ENCODE measurements at places on chromosomes 2 and 18.

DNA sequence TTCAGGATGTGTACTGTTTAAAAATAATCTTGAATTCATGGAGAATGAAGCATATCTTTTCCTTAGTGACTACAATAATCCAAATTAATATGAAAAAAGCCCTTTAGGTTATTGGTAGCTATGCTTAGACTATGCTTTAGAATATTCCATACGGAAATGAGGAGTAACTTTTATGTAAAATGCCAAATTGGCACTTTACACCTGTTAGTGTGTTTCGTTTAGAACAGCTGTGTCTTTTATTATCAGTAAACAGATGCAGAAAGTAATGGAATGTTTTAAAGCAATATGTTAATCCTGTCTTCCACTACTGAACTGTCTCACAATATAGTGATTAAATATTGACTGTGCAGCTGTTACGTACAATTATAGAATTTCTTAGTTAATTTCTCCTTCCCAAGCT, 129.6 kb downstream of the PMS1 start:
- no peak for DNase-seq

DNA sequence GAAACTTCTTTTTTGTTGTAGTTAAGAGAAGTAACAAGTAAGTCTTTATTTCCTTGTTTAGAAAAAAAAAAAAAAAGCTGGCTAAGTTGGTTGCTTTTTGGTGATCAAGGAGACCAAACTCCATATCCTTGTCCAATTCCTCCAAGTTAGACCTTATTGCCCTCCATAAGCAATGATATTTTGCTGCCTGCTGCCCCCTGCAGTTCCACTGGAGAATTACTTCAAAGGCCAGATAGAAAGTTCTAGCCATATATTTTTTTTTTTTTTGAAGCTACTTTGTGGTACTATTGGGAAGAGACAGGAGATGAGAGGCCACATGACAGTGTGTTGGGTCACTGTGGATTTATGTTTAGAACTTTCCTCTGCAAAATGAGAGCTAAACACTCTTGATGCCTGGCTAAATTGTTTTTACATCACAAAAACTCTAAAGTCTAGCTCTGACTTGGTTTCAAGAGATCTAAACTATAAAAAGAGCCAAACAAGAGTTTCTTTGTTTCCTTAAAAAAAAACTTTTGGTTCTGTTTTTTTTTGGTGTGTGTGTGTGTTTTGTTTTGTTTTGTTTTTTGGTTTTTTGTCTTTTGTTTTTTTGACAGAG, 80.7 kb upstream of the RASGRP3 start:
- peak; percentile 59 for DNase-seq

DNA sequence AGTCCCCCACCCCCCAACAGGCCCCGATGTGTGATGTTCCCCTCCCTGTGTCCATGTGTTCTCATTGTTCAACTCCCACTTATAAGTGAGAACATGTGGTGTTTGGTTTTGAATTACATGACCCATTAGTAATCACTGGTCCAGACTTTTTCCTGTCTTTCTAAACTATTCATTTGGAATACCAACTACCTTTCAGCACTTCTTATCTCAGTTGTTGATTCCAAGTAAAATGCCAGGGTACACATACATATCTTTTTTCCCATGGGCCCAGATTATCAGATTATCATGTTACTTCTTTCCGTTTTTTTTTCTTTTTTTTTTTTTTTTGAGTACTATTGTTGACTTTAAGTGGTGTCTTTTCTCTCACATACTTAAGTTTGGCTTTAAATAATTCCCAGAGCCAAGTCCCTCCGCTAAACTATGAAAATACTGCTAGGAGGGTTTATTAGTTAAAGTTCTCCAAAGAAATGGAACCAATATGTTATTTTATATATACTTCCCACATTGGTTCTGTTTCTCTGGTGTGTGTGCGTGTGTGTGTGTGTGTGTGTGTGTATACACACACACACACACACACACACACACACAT, 389.3 kb downstream of the IRS1 start:
- DNase-seq = no peak

DNA sequence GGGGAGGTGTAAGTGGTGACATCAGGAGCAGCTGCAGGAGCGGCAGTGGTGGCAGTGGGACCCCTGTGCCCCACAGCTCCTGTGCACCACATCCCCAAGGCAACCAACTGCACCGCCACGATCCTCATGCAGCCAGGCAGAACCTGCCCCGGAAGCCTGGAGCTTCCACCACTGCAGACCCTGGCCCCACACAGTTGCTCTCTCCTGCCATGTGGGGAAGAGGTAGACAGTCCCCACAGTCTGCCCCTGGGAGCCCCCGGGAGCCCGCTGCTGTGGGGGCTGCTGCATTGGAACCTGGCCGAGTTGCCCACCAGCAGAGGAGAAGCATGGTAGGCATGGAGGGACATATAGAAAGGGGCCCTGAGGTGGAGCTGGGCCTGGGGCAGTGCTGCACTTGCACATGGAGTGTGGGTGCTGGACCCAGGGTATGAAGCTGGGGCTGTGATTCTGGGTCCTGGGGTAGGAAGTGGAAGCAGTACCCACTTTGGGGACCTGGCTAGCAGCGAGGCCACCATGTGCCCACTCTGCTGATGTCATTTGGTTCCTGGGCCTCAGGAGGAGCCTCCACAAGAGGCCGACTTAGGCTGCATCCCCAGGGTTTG, 623.3 kb upstream of the LRRTM4 start:
- DNase-seq = no peak

DNA sequence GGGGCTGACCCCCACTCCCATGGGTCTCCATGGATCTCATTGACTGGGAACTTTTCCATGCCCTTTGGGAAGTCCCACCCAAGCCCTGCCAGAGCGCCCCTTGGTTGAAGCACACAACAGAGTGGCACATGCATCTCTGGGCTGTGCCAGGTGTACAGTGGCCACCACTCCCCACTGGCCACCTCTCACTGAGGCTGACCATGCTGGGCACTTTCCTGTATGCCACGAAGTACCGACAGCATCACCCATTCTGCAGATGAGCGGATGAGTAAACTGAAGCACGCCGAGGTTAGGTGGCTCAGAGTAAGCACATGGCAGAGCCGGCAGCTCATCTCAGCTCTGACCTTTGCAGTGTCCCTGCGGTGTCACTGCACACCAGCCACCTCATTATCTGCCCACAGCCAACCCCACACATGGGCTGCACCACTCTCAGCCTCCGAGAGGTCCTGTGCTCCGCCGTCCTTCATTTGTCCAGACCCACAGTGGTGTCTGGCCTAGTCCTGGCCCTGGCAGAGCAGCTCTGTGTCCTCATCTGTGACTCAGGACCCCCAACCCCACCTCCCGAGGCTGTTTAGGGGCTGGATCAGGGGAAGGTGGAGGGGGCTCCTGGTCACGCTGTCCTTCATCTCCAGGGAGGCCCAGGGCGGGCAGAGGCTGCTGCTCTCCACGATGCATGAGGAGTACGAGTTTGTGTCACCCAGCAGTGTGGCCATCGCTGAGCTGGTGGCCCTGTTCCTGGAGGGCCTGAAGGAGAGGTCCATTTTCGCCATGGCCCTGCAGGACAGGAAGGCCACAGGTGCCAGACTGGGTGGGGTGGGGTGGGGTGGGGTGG, 18.0 kb upstream of the GPR17 start:
- DNase-seq = no peak

GRCh38 chr2:182541268-182541667, 114.4 kb upstream of the PDE1A start:
- no peak for DNase-seq

DNA sequence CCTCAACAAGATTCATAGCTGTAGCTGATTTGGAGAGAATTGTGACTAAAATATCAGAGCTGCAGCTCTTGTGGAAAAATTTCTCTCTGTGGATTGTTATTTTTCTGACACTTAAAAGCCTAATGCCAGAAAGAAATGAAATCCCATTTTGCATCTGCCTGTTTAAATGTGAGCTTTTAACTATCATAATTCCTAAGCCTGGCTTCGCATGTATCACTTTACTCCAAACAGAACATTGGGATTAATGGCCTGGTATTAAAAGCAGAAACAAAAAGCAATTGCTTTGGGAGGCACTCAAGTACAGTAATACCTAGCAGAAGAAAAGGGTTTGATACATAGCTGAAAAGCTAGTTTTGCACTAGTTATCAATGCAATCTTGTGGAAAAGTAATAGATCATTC, 164.2 kb upstream of the FSHR start:
- DNase-seq = no peak

- DNase-seq = no peak
These were observed 44.6 kb downstream of the CD8B2 start for GRCh38 chr2:106531676-106532214.

- DNase-seq = no peak
These were observed 233.0 kb upstream of the SIX2 start for GRCh38 chr2:45242161-45242741.

GRCh38 chr2:181846399-181847197, 44.9 kb upstream of the ITPRID2 start:
- DNase-seq = no peak

DNA sequence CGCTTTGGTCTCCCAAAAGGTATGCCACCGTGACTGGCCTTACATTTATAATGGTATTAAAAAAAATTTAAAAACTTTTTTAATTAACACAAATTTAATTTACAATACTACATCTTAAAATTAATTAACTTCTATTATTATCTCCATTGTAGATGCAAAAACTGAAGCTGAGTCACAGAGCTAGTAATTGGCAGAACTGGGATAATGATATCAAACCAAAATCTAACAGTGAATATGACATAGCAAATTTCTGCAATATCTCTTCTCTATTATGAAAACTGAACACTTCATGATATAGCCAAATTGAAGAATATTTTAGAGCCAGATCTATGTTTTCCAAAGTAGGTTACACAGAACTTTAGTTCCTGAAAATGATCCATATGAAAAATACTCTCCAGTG, 66.4 kb upstream of the CHAC2 start:
- no peak for DNase-seq

DNA sequence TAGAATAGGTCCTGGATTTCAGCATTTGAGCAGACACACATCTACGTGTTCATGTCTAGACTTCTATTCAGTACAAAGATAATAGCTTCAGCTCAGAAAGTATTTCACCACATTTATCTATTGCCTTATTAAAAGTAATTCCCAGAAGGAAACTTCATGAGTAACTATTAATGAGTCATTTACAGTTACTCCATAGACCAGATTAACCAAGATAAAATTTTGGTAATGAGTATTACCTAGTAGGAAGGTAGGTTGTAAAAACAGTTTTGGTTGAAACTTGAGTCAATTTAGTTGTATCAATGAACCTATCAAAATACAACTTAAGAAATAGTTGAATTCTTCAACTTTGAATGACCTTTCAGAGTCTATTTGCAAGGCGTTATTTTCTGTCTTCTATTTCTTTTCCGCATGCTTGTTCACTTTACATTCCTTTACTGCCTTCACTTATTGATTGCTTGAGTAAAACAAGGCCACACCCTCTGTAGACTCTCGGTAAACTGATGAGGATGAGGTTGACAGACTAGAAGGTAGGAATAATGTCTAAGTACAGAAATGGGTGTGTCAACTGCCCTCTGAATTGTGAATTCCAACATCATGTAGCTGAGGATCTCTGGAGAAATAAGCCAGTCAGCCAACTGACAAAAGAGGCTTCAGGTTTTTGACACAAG, 1165.6 kb upstream of the ZEB2 start:
- DNase-seq = no peak

DNA sequence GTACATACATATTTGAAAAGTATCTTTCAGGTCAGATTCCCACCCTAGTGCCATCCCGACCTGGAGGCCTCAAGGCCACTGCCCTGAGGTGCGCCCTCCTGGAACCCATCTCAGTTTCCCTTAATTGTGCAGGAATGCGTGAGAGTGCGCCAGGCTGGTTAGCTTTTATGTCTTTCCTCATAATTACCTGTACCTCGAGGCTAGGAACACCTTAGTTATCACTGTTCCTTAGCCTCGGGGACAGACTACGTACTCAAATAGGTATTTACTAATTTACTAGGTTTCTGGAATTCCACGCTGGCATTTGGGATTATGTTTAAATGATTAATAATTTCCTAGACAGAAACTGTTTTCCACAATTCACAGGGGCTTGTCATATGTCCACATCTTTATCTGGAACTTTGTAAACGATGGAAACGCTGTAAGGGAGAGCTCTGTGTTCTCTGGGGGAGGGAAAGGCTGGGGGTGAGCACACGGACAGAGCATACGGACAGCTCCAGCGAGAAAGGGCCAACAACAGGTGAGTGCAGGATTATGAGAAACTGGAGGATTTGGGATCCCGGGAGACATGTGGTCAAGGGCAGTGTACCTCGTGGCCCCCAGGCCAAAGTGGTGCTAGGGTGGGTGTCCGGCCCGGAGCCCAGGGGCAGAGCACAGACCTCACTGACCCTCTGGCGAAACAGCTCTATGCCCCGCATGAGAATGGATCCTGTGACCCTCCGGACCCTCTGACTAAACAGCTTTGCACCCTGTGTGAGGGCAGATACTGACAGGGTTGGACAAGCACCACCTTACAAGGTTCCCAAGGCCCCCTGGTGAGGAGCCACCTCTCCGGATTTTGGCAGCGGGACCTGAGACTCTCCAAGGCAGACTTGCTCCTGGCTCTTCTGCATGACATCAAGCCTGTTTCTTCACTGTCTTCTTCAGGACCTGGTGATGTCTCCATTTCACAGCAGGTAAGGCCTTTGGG, 102.0 kb upstream of the PXDN start:
- DNase-seq = no peak

- no peak for DNase-seq
These were observed 12.5 kb upstream of the ARMC9 start for GRCh38 chr2:231185886-231186285.

DNA sequence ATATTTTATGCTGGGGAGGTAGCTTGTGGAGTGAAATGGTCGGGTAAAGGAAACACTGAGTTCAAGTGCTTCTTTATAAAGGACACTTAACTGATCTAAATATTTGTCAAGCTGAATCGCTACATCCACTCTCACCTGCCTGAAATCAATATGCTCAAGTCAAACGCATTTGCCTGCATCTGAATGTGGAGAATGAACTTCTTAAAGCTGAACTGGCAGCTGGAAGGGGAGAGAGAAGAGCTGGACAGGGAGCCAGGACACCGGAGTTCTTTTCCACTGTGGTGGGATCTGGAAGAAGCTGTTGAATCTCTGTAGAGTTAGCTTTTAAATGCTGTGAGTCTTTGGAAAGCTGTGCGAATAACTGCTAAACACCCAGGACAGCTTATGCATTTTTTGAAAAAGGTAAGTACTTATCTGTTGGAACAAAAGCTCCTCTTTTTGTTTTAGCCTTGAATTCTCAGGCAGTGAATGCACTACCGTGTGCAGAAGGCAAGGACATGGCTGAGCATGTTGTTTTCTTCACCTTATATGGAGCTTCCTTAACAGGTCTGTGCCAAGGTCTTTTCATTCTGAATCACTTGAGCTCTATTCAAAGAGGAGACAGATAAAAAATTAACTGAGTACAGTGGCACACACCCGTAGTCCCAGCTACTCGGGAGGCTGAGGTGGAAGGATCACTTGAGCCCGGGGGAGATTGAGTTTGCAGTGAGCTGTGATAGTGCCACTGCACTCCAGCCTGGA, 74.2 kb upstream of the KLF7 start:
- no peak for DNase-seq

- DNase-seq = no peak
These were observed 101.4 kb downstream of the NFATC1 start for GRCh38 chr18:79496978-79497637.
